ENCODE measurements at places on chromosomes 6 and 20. TPM values are rescaled to one million over a fixed set of nuclear protein-coding genes. Genes with fewer than 3 reads are reported as not detected.

ALDH5A1 gene
- 2.7 TPM for total RNA-seq

RAET1L gene
- total RNA-seq: not detected

SOX18 gene
- total RNA-seq: not detected

ASCC3 gene
- 89.5 TPM for total RNA-seq

LPA gene
- not detected for total RNA-seq

HNF4A gene
- total RNA-seq: not detected

PDE10A gene
- total RNA-seq: 0.26 TPM

OR2B6 gene
- not detected for total RNA-seq

All from HFFc6 (cell line).